ENCODE measurements at places on chromosomes 3 and 15.

- H3K27me3 ChIP-seq = no peaks in the 10 kb centered on the region
- no peak overlapping the region for H3K27ac ChIP-seq
- H3K4me3 ChIP-seq = no peak overlapping the region
These were observed 87.5 kb downstream of the MINAR1 start for GRCh38 chr15:79519628-79520027.

- no peak overlapping the region for H3K27ac ChIP-seq
- H3K4me1 ChIP-seq = no peaks in the 10 kb centered on the region
- no peaks in the 10 kb centered on the region for H3K36me3 ChIP-seq
- DNase-seq = no peak
- H3K4me3 ChIP-seq = no peak overlapping the region
These were observed 47.4 kb downstream of the ERICH6 start for GRCh38 chr3:150656316-150656715.

- no peak for DNase-seq
- no peaks in the 10 kb centered on the region for H3K27me3 ChIP-seq
- H3K4me3 ChIP-seq = no peak overlapping the region
These were observed 264.8 kb upstream of the ZPLD1 start for GRCh38 chr3:102169915-102170479.

- H3K36me3 ChIP-seq = no peaks in the 10 kb centered on the region
- no peak for DNase-seq
- peaks cover 24% of the 10 kb centered on the region for H3K27me3 ChIP-seq
- H3K27ac ChIP-seq = peak overlapping the region; percentile 98
These were observed 975 bp upstream of the FOXP1 start for GRCh38 chr3:71584394-71585011.

DNA sequence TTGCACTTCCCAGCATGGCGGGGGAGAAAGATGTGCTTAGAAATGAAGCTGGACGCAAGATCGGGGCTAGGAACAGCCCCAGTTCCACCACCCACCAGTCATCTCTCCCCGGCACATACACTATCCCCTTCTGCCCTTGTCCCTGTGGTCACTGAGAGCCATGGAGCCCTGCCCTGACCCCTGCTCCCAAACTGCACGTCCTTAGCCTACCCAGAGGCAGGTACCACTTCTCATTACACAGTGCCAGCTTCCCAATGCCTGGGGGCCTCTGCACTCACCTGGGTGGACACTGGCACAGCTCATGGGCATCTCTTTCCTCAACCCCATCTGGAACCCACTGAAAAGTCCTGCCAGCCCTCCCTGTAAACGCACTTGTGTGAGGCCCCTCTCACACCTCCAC lies 139.3 kb upstream of the PRR20G start:
- no peak overlapping the region for H3K27ac ChIP-seq
- no peak for DNase-seq
- H3K27me3 ChIP-seq = peaks cover 57% of the 10 kb centered on the region
- H3K4me1 ChIP-seq = no peaks in the 10 kb centered on the region

GRCh38 chr3:99901200-99901926 lies 83.7 kb downstream of the CMSS1 start:
- H3K36me3 ChIP-seq = no peaks in the 10 kb centered on the region
- no peak overlapping the region for H3K27ac ChIP-seq
- H3K27me3 ChIP-seq = no peaks in the 10 kb centered on the region
- no peak overlapping the region for H3K4me3 ChIP-seq

- H3K4me3 ChIP-seq = no peak overlapping the region
- no peaks in the 10 kb centered on the region for H3K27me3 ChIP-seq
- no peaks in the 10 kb centered on the region for H3K4me1 ChIP-seq
These were observed 84.3 kb upstream of the ABI3BP start for GRCh38 chr3:101077361-101078011.

- H3K4me3 ChIP-seq = no peak overlapping the region
- no peak for DNase-seq
- no peaks in the 10 kb centered on the region for H3K27me3 ChIP-seq
- H3K27ac ChIP-seq = no peak overlapping the region
- H3K36me3 ChIP-seq = no peaks in the 10 kb centered on the region
These were observed 198.0 kb upstream of the PFN2 start for GRCh38 chr3:150168698-150169097.

GRCh38 chr3:153103406-153103945 lies 58.5 kb upstream of the RAP2B start:
- H3K27ac ChIP-seq = no peak overlapping the region
- H3K4me3 ChIP-seq = no peak overlapping the region
- H3K27me3 ChIP-seq = no peaks in the 10 kb centered on the region
- no peaks in the 10 kb centered on the region for H3K36me3 ChIP-seq
- no peaks in the 10 kb centered on the region for H3K4me1 ChIP-seq
- DNase-seq = no peak

DNA sequence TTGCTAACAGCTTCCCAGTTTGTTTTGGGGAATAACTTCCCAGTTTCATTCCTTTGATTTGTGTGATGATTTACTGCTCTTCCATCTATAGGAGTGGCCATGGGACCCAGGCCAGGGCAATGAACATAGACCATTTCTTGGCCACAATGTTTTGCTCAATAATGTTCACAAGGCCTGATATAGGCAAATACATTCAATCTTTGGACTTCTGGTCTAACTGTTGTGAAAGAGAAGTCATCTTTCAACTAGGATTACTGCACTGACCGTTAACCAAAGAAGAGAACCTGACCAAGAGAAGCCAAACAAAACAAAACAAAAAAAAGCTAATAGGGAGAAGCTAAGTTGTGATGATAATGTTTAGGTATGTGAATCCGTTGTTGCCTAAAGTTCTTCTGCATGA lies 221.8 kb upstream of the SUCLG2 start:
- H3K36me3 ChIP-seq = no peaks in the 10 kb centered on the region
- H3K4me1 ChIP-seq = no peaks in the 10 kb centered on the region
- no peaks in the 10 kb centered on the region for H3K27me3 ChIP-seq
- no peak overlapping the region for H3K27ac ChIP-seq
- DNase-seq = no peak

- no peak overlapping the region for H3K4me3 ChIP-seq
- no peaks in the 10 kb centered on the region for H3K4me1 ChIP-seq
These were observed 527.1 kb downstream of the GRM7 start for GRCh38 chr3:7388026-7388425.

GRCh38 chr3:47097864-47098263 lies 66.0 kb downstream of the SETD2 start:
- H3K27ac ChIP-seq = no peak overlapping the region
- no peak for DNase-seq
- peaks cover 20% of the 10 kb centered on the region for H3K36me3 ChIP-seq

DNA sequence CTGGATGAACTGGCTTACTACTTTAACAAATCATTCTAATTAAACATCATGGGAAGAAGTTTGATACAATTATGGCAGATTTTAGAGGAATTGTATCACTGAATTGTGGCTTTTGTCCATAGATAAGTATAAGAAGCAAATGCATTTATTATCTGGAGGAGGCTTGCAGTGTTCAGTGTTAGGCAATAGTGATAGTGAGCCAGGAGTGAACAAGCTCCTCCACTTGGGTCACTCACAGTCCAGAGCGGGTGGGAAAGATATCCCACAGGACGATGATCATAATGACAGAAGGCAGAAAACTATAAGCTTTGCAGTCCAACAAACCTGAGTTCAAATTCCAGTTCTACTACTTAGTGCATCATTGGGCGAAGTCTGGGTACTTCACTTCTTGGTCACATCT lies 64.0 kb upstream of the VILL start:
- H3K4me1 ChIP-seq = peaks cover 32% of the 10 kb centered on the region
- no peak overlapping the region for H3K4me3 ChIP-seq
- H3K27me3 ChIP-seq = no peaks in the 10 kb centered on the region
- no peaks in the 10 kb centered on the region for H3K36me3 ChIP-seq

DNA sequence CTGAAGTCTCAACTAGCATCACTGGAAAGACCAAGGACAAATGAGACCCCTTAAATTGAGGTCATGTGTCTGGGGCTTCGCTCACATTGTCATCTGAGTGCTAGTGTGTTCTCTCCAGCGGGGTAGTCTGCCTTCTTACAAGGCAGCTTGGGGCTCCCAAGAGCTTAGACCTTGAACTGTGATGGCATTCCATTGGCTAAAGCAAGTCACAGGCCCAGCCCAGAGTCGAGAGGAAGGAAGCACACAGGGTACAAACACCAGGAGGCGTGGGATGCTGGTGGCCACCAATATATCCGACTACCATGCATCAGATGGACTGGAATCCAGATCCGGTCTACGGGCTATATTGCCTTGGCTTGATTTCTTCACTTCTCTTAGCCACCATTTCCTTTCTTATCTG lies 31.5 kb upstream of the DYNC1LI1 start:
- DNase-seq = no peak
- no peaks in the 10 kb centered on the region for H3K4me1 ChIP-seq
- no peak overlapping the region for H3K27ac ChIP-seq
- H3K4me3 ChIP-seq = no peak overlapping the region

DNA sequence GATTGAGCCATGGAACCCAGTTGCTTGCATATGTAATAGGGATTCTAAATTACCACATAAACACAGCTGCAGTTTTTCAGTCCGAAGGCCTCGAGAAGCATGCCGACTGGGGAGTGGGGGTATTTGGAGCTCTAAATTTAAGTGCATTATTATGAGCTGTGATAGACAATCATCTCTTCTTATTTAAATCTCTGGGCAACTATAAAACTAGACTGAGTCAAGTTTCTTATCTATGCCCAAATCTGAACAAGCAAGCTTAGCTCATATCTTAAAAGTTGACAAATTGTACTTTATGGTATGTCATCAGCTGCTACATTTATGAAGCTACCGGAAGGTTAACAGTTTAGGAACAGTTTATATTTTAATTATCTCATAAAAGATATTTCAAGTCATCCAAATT lies 19.5 kb upstream of the THRB start:
- no peaks in the 10 kb centered on the region for H3K4me1 ChIP-seq
- H3K27ac ChIP-seq = no peak overlapping the region
- DNase-seq = no peak

- H3K36me3 ChIP-seq = no peaks in the 10 kb centered on the region
- DNase-seq = no peak
- no peak overlapping the region for H3K4me3 ChIP-seq
- H3K27me3 ChIP-seq = no peaks in the 10 kb centered on the region
- H3K27ac ChIP-seq = no peak overlapping the region
- peaks cover 11% of the 10 kb centered on the region for H3K4me1 ChIP-seq
These were observed 163.6 kb upstream of the TBC1D5 start for GRCh38 chr3:17905996-17906395.

GRCh38 chr3:86056032-86056431 lies 934.9 kb downstream of the VGLL3 start:
- no peak overlapping the region for H3K4me3 ChIP-seq
- no peaks in the 10 kb centered on the region for H3K36me3 ChIP-seq
- no peaks in the 10 kb centered on the region for H3K4me1 ChIP-seq
- no peak overlapping the region for H3K27ac ChIP-seq
- DNase-seq = no peak

DNA sequence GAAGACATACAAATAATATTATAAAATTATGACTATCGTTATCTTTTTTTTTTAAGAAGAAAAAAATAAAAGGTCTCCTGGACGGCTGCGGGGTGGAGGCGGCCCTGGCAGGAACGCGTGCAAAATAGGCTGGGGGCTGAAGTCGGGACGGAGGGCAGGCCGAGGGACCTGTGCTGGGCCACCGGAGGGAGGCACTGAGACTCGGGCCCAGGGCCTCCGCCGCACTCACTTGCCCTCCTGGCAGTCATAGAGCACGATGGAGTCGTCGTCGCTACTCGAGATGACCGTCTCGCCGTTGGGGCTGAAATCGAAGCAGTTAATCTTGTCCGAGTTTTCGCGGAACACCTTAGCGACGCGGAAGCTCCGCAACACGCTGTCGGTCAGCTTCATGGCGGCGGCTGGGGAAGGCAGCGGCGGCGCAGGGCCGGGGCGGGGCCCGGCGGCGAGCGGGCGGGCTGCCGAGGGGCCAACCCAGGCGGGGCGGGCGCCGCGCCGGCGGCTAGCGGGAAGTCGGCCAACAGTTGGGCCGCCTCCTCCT lies 408 bp downstream of the WDR82 start:
- H3K4me1 ChIP-seq = peaks cover 58% of the 10 kb centered on the region
- peak overlapping the region; percentile 75 for H3K4me3 ChIP-seq
- no peak for DNase-seq
- H3K27me3 ChIP-seq = no peaks in the 10 kb centered on the region

DNA sequence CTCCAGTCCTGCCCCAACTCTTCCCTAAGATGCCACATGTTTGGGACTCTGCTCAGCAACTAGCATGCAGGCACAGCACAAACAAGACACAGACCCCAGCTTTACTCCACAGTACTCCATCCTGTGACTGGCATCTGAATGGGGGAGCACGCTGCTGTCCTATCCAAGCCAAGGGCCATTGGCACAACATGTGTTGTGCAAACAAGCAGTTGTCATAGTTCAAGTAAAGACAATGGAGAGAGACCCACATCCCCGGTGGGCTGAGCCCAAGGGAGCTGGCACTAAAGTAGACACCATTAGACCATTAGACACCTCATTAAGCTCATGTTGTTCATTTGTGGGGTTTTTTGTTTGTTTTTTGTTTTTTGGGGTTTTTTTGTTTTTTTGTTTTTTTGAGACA lies 132.7 kb downstream of the CHSY1 start:
- no peak overlapping the region for H3K4me3 ChIP-seq
- H3K27ac ChIP-seq = no peak overlapping the region
- no peaks in the 10 kb centered on the region for H3K36me3 ChIP-seq
- DNase-seq = no peak
- no peaks in the 10 kb centered on the region for H3K27me3 ChIP-seq
